SW 1271 (cell line): ENCODE measurements at places on chromosomes 6 and 20.

DNA sequence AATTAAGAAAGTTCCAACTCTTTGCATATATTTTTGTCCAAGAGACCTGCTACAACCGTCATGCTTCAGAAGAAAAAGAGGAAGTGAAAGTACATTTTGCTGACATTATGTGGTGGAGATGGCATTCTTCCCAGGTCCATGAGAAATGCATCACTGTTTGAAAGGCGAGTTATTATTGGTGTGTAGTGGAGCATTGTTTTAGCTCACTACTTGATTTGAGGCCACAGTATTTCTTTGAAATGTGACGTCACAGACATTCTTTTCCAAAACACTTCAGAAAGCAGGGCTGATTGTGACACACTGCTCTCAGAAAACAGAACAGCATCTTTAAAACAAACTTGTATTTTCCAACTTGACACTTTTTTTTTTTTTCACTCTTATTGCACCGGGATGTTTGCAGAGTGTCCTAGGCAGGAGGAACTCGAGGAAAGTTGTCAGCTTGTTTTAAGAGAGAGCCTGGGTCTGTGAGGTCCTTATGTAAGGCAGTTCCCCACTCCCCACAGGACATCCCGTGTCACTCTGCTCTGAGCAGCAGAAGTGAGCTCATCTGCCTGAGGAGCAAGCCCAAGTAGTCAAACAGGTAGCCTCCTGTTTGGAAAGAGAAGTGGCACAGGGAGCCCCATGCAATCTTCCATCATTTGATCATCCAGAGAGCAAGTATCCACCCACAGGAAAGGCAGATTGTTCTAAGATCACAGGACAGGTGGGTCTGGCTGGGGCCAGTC is 1.1 kb downstream of the SPTLC3 start:
- DNase-seq, result peak; percentile 21

DNA sequence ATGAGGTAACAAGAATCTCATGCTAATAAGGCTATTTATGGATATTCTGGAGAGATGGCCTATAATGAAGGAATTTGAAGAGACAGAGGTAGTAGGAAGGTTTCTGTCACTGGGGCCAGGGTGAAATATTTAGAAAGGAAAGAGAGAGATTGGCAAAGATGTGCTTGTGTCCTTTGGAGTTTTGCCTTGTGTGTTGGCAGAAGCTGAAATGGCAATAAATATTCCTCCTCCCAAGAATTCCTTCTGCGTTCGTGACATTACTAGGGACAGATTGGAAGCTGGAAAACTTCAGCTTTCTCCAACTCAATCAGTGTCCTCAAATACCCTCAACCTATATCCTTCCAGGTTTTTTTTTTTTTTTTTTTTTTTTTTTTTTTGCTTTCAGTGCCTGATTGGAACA is 6.3 kb downstream of the SAMD5 start:
- DNase-seq, result no peak

- DNase-seq, result no peak
Observed at GRCh38 chr6:44237813-44238433, 9.0 kb upstream of the HSP90AB1 start.

- DNase-seq, result peak; percentile 53
Observed at GRCh38 chr6:148146717-148147462, 195.7 kb upstream of the SASH1 start.

- DNase-seq, result no peak
Observed at GRCh38 chr20:40010483-40010882, 678.6 kb downstream of the MAFB start.

DNA sequence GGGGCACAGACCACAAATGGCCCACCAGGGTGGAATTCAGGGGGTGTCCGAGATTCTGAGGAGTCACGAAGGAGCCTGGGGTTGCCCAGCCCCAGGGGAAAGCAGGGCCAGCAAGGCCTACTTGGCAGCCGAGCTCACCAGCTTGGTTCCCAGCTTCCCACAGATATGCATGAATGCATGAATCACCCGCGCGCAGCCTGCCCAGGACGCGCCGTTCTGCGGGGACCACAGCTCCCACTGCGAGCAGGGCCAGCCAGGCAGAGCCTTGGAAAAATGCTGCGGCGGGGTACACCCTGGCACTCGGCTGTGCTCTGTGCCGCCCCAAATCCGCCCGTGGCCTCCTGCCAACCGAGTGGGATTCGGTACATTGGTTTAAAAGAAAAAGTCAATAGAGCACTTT is 211.0 kb downstream of the NFATC2 start:
- no peak for DNase-seq

DNA sequence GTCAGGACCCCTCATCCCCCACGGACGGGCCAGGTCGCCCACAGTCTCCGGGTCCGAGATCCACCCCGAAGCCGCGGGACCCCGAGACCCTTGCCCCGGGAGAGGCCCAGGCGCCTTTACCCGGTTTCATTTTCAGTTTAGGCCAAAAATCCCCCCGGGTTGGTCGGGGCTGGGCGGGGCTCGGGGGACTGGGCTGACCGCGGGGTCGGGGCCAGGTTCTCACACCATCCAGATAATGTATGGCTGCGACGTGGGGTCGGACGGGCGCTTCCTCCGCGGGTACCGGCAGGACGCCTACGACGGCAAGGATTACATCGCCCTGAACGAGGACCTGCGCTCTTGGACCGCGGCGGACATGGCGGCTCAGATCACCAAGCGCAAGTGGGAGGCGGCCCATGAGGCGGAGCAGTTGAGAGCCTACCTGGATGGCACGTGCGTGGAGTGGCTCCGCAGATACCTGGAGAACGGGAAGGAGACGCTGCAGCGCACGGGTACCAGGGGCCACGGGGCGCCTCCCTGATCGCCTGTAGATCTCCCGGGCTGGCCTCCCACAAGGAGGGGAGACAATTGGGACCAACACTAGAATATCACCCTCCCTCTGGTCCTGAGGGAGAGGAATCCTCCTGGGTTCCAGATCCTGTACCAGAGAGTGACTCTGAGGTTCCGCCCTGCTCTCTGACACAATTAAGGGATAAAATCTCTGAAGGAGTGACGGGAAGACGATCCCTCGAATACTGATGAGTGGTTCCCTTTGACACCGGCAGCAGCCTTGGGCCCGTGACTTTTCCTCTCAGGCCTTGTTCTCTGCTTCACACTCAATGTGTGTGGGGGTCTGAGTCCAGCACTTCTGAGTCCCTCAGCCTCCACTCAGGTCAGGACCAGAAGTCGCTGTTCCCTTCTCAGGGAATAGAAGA is 978 bp downstream of the HLA-A start:
- DNase-seq, result no peak

DNA sequence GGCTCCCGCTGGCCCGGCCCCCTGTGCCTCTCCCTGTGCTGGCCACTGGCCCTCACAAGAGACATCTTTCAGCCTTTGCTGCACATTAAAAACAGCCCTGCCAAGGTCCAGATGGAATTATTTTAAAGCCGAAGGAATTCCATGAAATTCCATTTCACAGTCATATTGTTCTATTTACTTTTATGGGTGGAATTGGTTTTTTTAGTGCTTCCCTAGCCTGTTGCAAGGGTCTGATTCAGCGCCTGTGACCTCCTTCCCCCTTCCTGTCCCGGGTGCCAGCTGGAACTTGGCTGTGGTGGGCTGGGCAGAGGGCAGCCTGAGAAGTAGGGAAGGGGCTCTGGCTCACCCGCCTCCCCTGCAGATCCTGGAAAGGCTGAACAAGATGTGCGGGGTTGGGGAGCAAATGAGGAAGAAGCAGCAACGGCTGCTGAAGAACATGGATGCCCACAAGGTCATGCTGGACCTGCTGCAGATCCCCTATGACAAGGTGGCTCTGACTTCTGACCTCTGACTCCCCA is 34.3 kb downstream of the UQCC2 start:
- DNase-seq, result no peak

GRCh38 chr20:58626051-58626450 is 25.0 kb upstream of the STX16 start:
- DNase-seq, result peak; percentile 68

DNA sequence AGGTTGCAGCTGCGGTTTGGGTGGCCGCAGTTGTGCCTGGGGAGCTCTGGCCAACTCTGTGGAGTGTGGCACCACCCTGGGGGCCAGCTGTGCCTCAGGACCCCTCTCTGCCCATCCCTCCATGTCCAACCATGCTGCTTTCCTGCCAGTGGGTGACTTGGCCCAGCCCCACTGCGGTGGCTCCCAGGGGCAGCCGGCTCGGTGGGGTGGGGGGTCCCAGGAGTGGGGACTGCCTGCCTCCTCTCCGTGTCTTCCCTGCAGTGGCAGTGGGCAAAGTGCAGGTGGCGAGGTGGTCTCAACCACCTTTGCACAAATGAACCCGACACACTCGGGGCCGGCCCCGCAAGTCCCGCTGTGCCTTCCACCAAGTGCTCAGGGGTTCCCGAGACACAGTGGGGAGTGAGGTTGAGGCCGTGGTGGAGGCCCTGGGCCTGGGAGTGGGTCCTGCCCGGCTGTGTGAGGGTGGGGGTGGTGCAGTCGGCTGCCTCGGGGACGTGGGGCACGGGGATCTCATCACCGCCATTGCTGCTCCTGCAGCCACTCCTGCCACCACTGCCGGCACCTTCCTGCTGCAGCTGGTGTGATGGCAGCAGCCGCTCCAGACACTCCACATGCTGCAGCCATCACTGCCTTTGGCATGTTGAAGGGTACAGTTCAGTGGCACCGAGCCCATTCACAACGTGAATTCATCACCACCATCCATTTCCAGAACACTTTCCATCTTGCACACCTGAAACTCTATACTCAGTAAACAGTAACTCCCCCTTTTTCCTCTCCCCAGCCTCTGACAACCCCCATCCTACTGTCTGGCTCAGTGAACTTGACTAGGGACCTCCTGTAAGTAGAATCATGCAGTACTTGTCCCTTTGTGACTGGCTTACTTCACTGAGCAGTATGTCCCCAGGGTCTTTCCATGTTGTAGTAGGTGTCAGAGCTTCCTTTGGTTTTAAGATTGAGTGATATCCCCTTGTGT is 10.7 kb upstream of the SLCO4A1 start:
- no peak for DNase-seq

GRCh38 chr20:32050851-32051556 is 1.0 kb upstream of the HCK start:
- DNase-seq, result no peak

DNA sequence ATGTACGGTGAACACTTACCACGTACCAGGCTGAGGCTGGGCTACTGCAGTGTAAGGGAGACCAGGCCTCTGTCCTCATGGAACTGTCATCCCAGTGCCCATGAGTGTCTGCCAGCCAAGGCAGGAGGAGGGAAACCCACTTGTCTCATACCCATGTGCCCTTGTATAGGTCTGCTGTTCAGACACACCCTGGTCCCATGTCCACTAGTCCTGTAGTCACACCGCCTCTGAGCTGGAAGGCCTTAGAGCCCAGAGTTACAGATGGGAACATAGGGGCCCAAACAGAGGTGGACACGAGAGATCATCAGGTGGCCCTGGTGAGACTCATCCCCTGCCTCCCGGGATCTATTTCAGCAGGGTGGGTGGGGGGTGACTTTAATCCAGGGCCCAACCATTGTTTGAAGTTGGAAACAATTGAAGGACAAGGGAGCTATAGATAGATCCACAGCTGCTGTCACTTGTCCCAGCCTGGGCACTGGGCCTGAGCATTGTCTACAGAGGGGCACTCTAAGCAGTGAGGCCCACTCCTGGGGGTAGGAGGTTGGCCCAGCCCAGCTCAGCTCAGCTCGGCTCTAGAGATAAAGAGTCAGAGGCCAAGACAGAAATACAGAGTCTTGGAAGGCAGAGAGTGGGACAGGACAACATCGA is 14.6 kb downstream of the MYH7B start:
- DNase-seq, result no peak

DNA sequence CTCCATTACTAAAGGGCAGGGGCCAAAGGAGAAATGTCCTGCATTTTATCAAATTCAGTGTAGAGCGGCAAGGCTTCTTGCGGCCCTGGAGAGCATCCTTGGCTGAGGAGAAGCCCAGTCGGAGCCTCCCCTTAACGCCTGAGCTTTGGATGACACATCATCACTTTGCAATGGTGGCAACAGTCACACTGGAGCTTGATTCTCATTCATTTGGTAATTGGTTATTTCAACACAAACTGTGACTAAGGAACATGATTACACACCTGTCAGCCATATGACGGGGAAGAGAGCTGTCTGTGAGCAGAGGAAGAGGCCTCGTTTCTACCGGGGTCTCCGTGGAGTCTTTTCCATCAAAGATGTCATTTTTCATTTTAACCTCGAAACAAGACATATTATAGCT is 81.4 kb downstream of the SOBP start:
- no peak for DNase-seq

GRCh38 chr6:45946352-45946751 is 69.3 kb downstream of the CLIC5 start:
- no peak for DNase-seq

DNA sequence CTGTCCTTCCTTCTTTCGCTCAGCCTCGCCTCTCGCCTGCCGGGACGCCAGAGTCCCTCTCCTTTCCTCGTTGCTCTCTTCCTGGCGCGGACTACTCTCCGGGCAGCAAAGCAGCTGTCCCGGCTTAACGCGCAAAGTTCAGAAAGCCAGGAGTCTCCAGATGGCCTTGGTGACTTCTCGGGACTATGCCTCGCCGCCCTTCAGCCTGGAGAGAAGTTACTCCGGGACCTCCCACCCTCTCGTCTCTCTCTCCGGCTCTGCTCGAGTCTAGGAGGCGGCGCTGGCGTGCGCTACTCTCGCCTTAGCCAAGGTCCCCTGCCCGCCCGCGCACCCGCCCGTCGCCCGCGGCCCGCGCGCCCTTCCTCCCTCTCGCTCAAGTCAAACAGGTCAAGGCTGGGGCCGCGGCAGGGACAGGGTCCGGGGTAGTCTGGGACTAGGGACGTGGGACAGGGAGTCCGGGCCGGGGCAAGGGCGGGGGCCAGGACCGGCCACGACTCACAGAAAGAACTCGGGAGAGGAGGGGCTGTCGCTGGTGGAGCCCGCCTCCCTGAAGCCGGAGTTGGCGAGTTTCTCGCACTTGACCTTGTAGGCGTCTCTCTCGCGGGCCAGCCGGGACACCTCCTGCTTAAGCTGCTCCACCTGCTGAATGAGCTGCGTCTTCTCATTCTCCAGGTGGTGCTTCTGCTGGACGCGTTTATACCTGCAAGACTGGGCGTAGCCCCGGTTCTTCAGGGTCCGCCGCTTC is 1.5 kb downstream of the MAFB start:
- no peak for DNase-seq

DNA sequence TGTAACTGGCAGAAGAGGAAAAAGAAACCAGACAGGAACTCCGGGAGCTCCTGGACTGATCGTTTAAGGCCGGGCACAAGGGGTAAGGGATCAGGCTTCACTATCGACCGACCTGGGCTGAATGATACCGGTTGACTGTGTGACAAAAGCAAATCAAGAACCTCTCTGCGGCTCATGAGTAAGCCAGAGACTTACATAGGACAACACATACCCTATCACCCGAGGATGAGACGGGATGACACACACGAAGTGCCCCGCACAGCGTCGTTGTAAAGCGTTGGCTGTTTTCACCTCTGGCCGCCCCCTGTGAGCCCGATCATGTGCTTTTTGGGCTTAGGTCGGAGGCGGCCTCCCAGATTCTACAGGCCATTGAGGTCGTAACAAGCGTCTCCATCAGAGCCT is 695 bp upstream of the TGIF2 start:
- DNase-seq, result no peak

DNA sequence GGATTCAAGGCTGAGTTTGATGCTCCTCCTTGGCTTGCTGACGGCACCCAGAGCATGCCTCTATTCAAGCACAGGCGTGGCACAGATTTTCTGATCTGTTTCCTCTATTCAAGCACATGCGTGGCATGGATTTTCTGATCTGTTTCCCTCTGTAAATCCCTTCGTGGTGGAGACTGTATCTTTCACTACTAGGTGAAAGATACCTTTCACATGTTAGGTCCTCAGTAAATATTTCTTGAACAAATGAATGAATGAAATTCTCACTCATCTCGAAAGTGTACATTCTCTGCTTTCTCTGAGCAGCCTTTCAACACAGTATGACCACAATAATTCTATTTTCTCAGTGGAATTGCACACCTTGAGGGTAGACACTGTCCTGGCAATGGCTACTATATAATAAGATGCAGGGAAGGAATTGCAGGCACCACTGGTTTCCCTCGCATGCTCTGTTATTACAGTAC is 72.6 kb upstream of the F13A1 start:
- no peak for DNase-seq
